ENCODE measurements at places on chromosomes 1 and 21. TPM values are rescaled to one million over a fixed set of nuclear protein-coding genes. Genes with fewer than 3 reads are reported as not detected.
A peak's percentile ranks its signal among the peaks of the same experiment; 100 is the strongest.

- DNase-seq, result no peak
These were observed 33.6 kb upstream of the DISP1 start for GRCh38 chr1:222781251-222781650.

GRCh38 chr1:1354271-1355247 lies 3.8 kb downstream of the MXRA8 start:
- DNase-seq, result peak; percentile 63

- no peak for DNase-seq
These were observed 1.7 kb downstream of the BTG2 start for GRCh38 chr1:203306965-203307541.

DNA sequence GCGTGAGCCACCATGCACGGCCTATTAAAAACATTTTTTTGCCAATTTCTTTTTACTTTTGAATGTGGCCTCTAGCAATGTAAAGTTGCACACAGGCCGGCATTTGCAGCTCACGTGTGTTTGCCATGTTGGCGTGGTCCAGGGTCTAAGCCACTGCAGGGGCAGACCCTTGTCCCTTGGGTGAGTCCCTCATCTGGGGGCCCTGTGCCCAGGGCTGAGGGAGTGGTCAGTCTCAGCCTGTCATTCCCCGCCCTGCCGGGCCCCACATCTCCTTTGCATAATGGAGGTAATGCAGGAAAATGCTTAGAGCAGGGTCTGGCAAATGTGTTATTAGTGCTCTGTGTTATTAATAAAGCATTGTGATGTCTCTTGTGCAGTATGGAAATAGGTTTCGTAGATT lies 16.9 kb downstream of the AGPAT3 start:
- no peak for DNase-seq

GRCh38 chr1:192609110-192610079 lies 26.6 kb upstream of the RGS13 start:
- peak; percentile 83 for DNase-seq

DNA sequence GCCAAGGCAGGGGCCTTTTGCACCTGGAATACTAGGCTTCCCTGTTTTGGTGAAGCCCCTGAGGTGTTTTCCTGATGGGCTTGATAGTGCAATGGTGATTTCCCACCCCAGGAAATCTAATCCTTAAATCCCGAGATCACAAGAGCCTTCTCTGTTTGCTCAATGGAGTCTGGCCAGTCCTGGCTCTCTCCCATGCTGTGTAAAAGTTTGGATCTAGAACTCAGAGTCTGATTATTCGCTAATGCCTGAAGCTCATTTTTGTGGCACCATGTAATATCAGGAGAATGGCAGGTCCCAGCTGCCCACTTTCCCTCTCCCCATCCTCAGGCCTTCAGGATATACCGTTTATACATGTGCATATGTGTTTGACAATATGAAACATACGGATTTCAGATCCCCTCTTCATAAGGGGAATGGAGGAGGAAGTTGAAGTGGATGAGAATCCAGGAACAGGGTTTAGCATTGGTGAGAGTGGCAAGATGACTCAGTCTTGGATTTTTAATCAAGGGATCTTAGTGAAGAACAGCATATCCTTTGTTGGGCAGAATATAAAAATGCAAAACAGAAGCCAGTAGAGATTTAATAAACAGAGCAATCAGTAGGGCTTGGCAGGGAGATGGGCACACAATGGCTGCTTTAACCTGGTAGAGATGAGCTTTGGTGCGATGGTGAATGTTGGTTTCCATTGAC lies 62.1 kb downstream of the CLIC6 start:
- DNase-seq, result no peak

- DNase-seq, result no peak
These were observed 32.6 kb downstream of the TOMM20 start for GRCh38 chr1:235095938-235096562.

- no peak for DNase-seq
These were observed 32.8 kb downstream of the GJA4 start for GRCh38 chr1:34825455-34826091.

DNA sequence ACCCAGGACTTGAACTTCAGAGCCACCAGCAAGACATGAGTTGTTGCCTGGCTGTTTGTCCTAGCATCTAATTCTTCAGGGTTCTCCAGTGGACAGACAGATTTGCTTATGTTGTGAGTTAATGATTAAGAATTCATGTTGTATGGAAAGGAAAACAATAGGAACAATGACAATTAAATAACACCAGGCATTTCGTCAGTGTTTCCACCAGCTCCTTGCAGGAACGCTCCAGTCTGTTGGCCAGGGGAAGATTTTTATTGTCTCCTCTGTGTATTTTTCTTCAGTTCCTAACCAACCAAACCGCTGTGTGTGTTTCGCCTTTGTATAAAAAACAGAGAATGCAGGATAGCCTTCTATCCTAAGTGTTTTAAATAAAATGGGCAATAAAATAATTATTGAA lies 64.4 kb upstream of the PTGFR start:
- no peak for DNase-seq

DNA sequence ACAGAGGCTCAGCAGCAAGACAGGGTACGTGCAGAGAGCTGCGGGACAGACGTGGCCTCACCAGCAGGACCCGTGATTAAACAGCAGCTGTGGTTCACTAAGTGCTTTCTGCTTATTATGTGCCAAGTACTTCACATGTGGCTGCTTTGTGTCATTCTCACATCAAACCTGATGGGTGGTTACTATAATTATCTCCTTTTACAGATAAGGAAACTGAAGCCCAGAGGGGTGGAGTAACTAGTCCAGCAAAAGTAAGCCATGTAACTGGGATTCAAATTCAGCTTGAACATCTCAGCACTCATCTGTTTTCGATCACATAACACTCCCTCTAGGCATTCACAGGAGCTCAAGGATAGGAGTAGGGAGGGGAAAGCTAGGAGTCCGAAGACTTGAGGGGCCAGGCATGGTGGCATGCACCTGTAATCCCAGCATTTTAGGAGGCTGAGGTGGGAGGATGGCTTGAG lies 50.8 kb upstream of the CLIC4 start:
- peak; percentile 12 for DNase-seq

Gene S100A9
- total RNA-seq, result 334 TPM

Gene SH2D5
- total RNA-seq, result not detected

Gene THEM5
- 0.52 TPM for total RNA-seq

Gene CD247
- 1,309 TPM for total RNA-seq

Gene ERVH48-1
- total RNA-seq, result not detected

Gene FLG
- not detected for total RNA-seq

Gene TSACC
- total RNA-seq, result not detected

Gene LCE3D
- not detected for total RNA-seq
